ENCODE measurements at places on chromosomes 3 and 15. TPM values are rescaled to one million over a fixed set of nuclear protein-coding genes. Genes with fewer than 3 reads are reported as not detected.
A peak's percentile ranks its signal among the peaks of the same experiment; 100 is the strongest.

DNA sequence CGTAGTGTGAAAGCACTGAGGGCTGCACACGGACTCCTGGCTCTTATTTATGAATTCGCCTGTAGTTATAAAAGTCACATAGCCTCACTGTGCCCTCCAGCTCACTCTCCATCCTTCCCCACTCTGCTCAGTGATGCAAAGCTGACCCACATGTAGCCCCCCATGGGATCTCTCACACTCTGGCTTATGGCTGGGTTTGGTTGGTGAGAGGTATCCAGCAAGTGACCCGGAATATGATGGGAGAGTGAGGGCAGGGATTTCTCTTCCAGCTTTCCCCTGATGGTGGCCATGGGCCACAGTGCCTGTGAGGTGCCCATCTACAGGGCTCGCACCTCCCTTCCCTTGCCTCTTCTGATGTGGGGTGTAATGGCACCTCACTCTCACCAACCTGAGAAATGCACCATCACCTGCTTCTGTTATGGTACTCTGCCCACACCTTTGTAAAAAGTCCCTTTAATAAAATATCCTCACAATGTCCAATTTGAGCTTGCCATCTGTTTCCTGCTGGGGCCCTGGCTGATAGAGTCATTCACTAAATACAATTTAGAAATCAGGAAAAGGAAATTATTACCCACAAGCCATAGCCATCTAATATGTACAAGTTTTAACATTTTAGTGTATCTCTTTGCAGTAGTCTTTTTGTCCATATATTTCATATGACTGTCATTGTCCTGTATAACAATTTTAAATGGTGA lies 93.6 kb downstream of the SCN11A start:
- H3K4me3 ChIP-seq = no peak overlapping the region
- no peak overlapping the region for H3K27ac ChIP-seq
- no peak for DNase-seq

GRCh38 chr15:93359060-93359408 lies 270.0 kb upstream of the RGMA start:
- peak overlapping the region; percentile 35 for H3K27ac ChIP-seq
- DNase-seq = peak; percentile 40
- peaks cover 19% of the 10 kb centered on the region for H3K4me1 ChIP-seq
- no peaks in the 10 kb centered on the region for H3K36me3 ChIP-seq

GRCh38 chr3:99269606-99270351 lies 368.3 kb upstream of the DCBLD2 start:
- H3K4me1 ChIP-seq = peaks cover 23% of the 10 kb centered on the region
- H3K27me3 ChIP-seq = no peaks in the 10 kb centered on the region
- H3K4me3 ChIP-seq = no peak overlapping the region

DNA sequence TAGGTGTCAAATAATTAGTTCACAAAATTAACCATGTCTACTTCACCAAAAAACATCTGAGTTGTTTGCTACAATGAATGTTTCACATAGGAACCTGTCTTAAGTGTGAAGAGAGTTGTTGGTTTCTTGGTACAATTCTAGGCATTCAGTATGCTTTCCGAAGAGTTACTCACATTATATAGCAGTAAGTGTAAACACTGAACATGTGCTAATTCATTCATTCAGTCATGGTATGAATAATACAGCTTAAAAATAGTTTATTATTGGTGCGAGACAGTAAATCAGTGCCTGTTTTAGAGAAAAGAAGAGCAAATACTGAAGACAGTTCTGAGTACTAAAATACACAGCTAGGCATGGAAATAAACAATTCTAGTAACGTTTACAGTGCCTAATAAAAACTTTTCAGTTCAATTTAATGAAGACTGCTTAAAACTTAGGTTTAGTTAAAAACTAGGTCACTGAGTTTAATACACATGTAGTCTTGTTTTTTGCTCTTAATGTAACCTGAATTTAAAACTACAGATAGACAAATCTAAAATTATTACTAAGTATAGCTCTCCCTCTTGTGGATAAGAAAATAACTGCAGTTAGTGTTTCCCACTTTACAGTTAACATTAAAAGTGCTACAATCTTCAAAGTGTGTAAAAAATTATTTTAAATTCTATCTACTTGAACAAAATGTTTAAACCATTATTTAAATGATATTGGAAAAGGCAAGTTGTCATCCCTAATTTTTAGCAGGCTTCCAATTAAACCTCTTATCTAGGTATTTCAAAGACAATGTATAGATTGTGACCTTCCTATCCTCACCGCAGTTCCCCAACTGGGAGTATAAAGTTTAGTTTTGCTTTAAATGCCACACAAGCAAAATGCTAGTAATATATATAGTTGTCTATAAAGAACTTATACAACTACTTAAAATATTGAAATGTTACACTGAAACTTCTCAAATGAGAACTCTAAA lies 20.1 kb upstream of the ZCWPW2 start:
- no peaks in the 10 kb centered on the region for H3K4me1 ChIP-seq
- H3K36me3 ChIP-seq = peaks cover 78% of the 10 kb centered on the region
- H3K27me3 ChIP-seq = no peaks in the 10 kb centered on the region
- no peak overlapping the region for H3K4me3 ChIP-seq
- no peak overlapping the region for H3K27ac ChIP-seq

- peaks cover 10% of the 10 kb centered on the region for H3K4me1 ChIP-seq
- no peak overlapping the region for H3K4me3 ChIP-seq
- H3K27me3 ChIP-seq = no peaks in the 10 kb centered on the region
- no peaks in the 10 kb centered on the region for H3K36me3 ChIP-seq
- H3K27ac ChIP-seq = no peak overlapping the region
Measured at GRCh38 chr3:88882121-88882520, 225.3 kb upstream of the EPHA3 start.

- no peaks in the 10 kb centered on the region for H3K27me3 ChIP-seq
- no peak overlapping the region for H3K4me3 ChIP-seq
- H3K27ac ChIP-seq = no peak overlapping the region
- H3K36me3 ChIP-seq = no peaks in the 10 kb centered on the region
Measured at GRCh38 chr3:182139627-182140357, 428.1 kb downstream of the SOX2 start.

DNA sequence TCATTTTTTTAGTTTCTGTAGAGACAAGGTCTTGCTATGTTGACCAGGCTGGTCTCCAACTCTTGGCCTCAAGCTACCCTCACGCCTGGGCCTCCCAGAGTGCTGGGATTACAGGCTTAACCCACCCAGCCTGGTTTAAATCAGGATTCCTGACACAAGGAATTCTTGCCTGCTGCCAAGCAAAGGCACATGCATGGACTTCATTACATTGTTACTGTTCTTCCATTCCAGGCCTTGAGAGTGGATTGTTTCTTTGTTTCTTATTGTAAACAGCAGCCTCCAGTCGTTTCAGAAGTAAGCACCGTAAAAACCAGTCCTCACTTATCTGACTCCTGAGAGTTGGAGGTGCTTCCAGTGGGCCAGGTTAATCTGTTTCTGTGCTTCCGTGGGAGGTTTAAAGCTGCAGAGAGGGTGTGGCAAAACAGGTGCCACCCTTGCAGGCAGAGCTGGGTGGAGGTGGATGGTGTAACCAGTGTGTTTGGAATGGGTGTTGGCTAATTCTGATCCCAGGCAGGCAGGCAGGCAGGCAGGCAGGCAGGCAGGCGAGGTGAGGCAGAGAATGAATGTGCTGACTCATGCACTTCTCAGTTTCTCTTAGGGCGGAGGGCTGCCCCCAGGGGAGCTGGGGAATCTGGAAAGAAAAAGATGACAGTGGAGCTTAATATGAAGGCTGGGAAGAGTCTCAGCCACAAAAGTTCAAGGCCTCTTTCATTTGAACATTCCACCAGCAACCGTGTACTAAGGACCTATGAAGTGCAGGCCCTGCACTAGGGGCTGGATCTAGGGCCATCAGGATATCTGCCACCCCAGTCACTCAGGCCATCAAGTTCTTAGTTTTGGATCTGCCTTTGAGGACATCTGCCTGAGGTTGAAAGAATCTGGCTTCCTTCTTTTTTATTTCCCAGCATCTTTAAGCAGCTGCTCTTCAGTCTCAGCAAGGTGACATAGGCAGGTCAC lies 37.0 kb upstream of the CDCP1 start:
- no peaks in the 10 kb centered on the region for H3K27me3 ChIP-seq
- H3K4me1 ChIP-seq = peaks cover 36% of the 10 kb centered on the region
- no peak overlapping the region for H3K4me3 ChIP-seq
- DNase-seq = peak; percentile 94

DNA sequence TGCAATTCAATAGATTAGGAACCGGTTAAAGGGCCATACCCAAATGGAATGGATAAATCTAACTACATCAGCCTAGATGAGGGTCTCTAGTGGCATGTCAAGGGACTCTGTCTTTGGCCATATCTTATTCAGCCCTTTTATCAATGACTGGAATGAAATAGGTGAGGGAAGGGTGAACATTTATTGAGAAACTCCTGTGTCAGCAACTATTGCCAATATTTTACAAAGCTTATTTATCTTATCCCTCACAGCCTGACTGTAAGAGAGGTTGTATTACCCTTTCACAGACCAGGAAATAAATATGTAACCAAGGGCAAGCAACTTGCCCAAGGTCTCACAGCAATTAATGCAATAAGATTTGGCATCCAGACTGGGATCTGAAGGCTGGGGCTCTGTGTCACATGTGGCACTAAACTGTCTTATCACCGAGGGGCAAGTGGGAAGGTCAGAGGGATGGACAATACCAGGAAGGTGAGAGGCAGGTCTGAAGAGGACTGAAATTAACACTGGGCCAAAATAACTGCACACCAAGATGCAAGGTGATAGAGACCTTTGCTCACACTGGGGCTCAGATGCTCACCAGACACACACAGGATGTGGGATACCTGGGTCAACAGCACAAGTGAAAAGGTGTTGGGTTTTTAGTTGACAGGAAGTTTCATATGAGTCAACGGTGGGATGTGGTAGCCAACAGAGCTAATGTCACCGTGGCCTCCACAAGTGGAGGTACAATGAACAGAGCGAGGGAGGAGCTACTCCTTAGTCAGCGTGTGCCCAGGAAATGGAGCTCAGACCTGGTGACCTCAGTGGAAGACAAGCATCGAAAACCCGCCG lies 261.3 kb downstream of the RPLP1 start:
- no peak overlapping the region for H3K27ac ChIP-seq
- no peak overlapping the region for H3K4me3 ChIP-seq
- H3K36me3 ChIP-seq = no peaks in the 10 kb centered on the region
- H3K27me3 ChIP-seq = peaks cover 39% of the 10 kb centered on the region
- no peak for DNase-seq
- no peaks in the 10 kb centered on the region for H3K4me1 ChIP-seq

GRCh38 chr3:184738982-184739381 lies 27.1 kb upstream of the MAGEF1 start:
- H3K27me3 ChIP-seq = no peaks in the 10 kb centered on the region
- peak overlapping the region; percentile 42 for H3K27ac ChIP-seq
- H3K4me3 ChIP-seq = no peak overlapping the region
- H3K4me1 ChIP-seq = peaks cover 48% of the 10 kb centered on the region
- H3K36me3 ChIP-seq = no peaks in the 10 kb centered on the region

- no peak overlapping the region for H3K4me3 ChIP-seq
- H3K36me3 ChIP-seq = peaks cover 5% of the 10 kb centered on the region
- H3K4me1 ChIP-seq = peaks cover 27% of the 10 kb centered on the region
- no peaks in the 10 kb centered on the region for H3K27me3 ChIP-seq
- H3K27ac ChIP-seq = no peak overlapping the region
- no peak for DNase-seq
Measured at GRCh38 chr15:83190450-83190849, 17.2 kb downstream of the HDGFL3 start.

GRCh38 chr15:55789066-55789660 lies 46.2 kb upstream of the PRTG start:
- H3K27ac ChIP-seq = no peak overlapping the region
- H3K4me1 ChIP-seq = peaks cover 16% of the 10 kb centered on the region
- no peaks in the 10 kb centered on the region for H3K36me3 ChIP-seq
- no peaks in the 10 kb centered on the region for H3K27me3 ChIP-seq
- DNase-seq = peak; percentile 46

GRCh38 chr15:64928626-64929220 lies 17.0 kb downstream of the ANKDD1A start:
- H3K27ac ChIP-seq = no peak overlapping the region
- H3K27me3 ChIP-seq = no peaks in the 10 kb centered on the region
- no peak for DNase-seq
- H3K36me3 ChIP-seq = peaks cover 5% of the 10 kb centered on the region
- no peak overlapping the region for H3K4me3 ChIP-seq

DNA sequence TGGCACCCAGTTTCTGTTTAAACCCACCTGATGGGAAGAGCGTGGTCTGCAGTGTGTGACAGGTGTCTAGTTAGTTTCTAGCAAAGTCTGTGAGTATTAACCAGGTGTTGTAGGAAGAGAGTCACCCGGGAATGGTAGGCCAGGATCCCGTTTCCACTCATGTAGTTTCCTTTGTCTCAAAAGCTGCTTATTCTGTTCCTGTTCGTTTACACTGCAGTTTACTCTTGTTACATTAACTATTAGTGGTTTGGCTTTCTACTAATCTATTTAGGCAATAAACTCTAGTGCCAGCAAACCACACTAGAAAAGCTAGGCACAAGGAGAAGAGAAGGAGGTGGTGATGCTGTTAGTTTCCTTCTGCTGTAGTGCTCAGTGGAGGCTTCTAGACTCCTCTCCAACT lies 32.7 kb downstream of the WDR76 start:
- no peak overlapping the region for H3K27ac ChIP-seq
- no peak overlapping the region for H3K4me3 ChIP-seq
- no peaks in the 10 kb centered on the region for H3K27me3 ChIP-seq
- no peaks in the 10 kb centered on the region for H3K4me1 ChIP-seq
- peaks cover 24% of the 10 kb centered on the region for H3K36me3 ChIP-seq
- DNase-seq = no peak

GRCh38 chr3:193701953-193702635 lies 109.1 kb downstream of the OPA1 start:
- no peak overlapping the region for H3K4me3 ChIP-seq
- no peaks in the 10 kb centered on the region for H3K27me3 ChIP-seq
- no peak overlapping the region for H3K27ac ChIP-seq

ROPN1B gene
- not detected for total RNA-seq

DAZL gene
- total RNA-seq = not detected

CYP8B1 gene
- not detected for total RNA-seq

ANKUB1 gene
- total RNA-seq = not detected

TPRG1 gene
- 1.5 TPM for total RNA-seq
